NB4 (cell line): ENCODE measurements at places on chromosomes 1 and 21.
A peak's percentile ranks its signal among the peaks of the same experiment; 100 is the strongest.

DNA sequence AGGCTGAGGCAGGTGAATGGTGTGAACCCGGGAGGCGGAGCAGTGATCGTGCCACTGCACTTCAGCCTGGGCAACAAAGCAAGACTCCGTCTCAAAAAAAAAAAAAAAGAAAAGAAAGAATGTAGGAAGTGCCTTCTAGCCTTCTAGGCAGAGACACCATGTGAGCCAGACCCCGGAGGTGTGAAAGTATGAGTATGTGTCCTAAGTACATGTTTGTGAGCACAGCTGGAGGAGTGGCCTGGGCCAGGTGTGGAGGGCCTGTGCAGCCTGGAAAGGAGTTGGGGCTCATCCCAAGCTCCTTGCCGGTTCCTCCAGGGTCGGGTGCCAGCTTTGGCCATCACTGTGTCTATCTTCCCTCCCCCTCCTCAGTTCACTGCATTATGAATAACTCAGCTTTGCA, 13.0 kb downstream of the SOX13 start:
- DNase-seq: no peak

GRCh38 chr21:18373606-18374005, 30.0 kb downstream of the TMPRSS15 start:
- no peak for DNase-seq

DNA sequence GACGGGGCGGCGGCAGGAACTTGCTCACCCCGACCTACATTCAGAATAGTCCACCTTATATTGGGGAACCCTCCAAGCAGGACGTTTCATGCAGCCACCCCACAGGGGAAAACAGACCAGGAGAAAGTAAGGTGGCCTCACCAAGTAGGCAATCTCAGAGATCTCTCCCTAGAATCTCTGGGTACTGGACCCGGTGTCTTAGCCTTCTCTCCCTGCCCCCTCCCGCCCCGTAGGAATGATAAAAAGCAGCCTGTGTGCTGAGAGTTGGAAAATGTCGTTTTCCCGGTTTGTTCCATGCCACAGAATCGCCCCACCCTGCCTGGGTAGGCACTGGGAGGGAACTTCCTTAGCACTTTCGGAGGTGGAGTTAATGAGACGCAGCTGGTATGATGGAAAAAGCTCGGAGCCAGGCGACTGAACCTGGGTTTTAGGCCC, 789 bp upstream of the PTPN14 start:
- DNase-seq: no peak

GRCh38 chr21:20373031-20373430, 625.2 kb upstream of the NCAM2 start:
- no peak for DNase-seq

GRCh38 chr1:207259391-207259790, 62.1 kb upstream of the CD55 start:
- peak; percentile 4 for DNase-seq

GRCh38 chr1:82492159-82492558, 691.4 kb downstream of the ADGRL2 start:
- DNase-seq: no peak

DNA sequence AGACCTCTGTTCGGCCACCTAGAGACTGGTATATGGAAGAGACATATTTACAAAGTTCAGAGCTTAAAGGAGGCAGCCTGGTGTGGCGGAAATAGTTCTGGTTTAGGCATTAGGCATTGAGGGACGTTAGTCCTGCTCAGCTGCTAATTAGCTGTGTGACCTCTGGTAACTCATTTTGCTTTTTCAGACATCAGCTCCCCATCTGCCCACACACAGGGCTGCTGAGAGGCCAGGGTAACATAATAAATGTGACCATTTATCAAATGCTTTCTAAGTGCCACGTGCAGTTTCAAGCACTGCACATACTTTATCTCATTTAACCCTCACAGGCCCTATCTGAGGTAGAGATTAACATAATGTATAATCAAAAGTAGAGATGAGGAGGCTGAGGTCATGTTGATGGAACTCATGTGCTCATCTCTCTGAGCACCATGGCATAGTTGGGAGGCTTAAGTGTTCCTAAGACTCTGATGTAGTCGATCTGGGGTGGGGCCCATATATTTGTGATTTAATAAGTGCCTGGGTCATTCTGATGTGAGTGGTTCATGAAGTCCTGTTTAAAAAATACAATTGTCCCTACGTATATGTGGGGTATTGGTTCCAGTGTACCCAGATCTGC, 267.2 kb upstream of the PLXNA2 start:
- no peak for DNase-seq

GRCh38 chr21:27219068-27219467, 252.2 kb upstream of the ADAMTS5 start:
- no peak for DNase-seq

DNA sequence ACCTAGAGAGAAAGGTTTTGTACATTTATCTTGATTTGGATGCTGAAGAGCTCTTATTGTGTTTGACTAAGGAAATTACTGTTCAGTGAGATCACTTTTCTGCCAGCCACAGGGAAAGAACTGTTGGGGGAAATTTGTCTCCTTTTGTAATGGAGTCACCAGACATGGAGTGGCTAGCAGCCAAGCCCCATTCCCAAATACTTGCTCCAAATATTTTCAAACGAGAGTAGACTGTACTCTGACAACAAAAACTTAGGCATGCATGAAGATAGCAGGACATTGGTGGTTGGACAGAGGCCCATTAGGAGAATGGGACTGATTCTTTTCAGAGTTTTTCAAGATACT, 21.1 kb downstream of the IPO9 start:
- no peak for DNase-seq

DNA sequence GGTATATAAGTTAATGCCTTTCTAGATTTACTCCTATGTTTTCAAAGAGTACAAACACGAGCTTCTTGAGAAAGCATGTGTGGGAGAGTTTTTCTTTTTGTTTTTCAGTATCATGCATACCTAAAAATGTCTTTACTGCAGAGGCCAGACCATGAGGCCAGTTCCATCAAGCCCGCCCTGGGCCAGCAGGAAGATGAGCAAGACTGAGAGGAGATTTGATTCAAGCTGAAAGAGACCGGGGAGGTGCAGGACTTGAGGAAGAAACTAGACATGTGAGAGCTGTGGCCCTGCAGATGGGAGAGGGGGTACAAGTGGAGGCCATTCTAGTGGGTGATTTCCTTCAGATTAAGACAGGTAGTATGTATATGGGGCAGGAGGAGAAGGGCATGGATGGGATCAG, 33.4 kb upstream of the NTPCR start:
- DNase-seq: no peak

DNA sequence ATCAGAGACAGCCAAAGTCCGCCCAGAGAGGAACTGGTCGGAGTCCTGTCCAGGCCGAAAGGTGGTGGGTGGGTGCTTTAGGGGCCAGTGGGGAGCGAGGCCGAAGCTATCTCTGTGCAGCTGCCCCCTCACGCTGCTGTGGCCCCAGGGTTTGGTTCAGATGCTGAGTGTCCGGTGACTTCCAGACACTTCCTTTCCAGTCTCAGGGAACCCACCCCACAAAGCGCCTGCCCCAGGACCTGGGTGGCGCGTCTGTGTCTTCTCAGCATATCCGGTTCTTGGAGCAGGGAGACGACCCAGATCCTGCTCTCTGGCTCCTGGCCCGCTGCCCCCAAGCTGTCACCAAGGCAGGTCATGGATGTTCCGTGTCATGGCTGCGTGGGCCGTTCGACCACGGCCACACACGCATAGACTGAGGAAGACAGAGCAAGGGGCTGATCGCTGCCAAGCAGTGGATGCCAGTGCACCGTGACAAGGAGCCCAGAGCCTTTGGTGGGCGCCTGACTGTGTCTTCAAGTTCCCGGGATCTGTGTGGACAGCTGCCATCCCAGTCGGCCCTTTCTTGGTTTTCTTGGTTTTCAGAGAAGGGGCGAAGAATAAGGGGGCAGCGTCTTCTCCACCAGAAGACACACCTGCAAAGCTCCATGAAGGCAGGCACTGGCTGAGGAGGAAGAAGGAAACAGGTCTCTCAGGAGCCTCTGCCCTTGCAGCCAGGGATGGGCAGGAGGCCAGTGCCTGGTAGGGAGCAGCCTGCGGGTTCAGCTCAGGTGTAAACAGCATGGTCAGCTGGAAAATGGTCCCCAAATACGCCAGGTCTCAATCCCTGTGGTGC, 22.9 kb upstream of the COL18A1 start:
- no peak for DNase-seq

DNA sequence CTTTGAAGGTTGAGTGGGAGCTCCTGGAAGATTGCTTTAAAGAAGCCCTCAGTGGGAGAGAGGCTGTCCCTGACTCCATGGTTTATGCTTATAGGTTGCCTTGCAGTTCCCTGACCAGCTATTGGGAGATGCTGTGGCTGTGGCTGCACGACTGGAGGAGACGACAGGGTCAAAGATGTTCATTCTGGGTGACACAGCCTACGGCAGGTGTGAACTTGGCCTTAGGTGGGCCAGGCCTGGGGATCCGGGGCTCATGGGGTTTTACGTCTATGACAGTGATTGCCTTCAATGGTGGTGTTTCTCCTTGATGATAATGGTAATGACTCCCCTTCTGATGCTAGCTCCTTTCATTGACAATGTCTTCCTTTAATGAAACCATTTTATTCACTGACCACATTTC, 692 bp downstream of the DPH2 start:
- DNase-seq: no peak

GRCh38 chr1:58824753-58825389, 41.0 kb upstream of the JUN start:
- no peak for DNase-seq

- DNase-seq: no peak
These were observed 148.7 kb upstream of the ZNF644 start for GRCh38 chr1:91170571-91170970.
